ENCODE measurements at places on chromosomes 5 and 9. TPM values are rescaled to one million over a fixed set of nuclear protein-coding genes. Genes with fewer than 3 reads are reported as not detected.

GRCh38 chr5:72785801-72786200, 30.7 kb upstream of the TNPO1 start:
- H3K27me3 ChIP-seq: no peaks in the 10 kb centered on the region
- no peaks in the 10 kb centered on the region for H3K4me1 ChIP-seq
- no peak for DNase-seq
- no peaks in the 10 kb centered on the region for H3K36me3 ChIP-seq

GRCh38 chr9:212297-212696, 2.4 kb upstream of the DOCK8 start:
- H3K4me3 ChIP-seq: no peak overlapping the region
- no peak overlapping the region for H3K27ac ChIP-seq
- H3K36me3 ChIP-seq: no peaks in the 10 kb centered on the region
- H3K4me1 ChIP-seq: peaks cover 3% of the 10 kb centered on the region
- H3K27me3 ChIP-seq: peaks cover 29% of the 10 kb centered on the region
- no peak for DNase-seq

GRCh38 chr5:157598350-157598936, 22.9 kb upstream of the ADAM19 start:
- no peak overlapping the region for H3K4me3 ChIP-seq
- H3K36me3 ChIP-seq: no peaks in the 10 kb centered on the region
- H3K4me1 ChIP-seq: peaks cover 28% of the 10 kb centered on the region
- H3K27me3 ChIP-seq: no peaks in the 10 kb centered on the region
- no peak for DNase-seq
- no peak overlapping the region for H3K27ac ChIP-seq

PCDHA2 gene
- not detected for total RNA-seq

DNA sequence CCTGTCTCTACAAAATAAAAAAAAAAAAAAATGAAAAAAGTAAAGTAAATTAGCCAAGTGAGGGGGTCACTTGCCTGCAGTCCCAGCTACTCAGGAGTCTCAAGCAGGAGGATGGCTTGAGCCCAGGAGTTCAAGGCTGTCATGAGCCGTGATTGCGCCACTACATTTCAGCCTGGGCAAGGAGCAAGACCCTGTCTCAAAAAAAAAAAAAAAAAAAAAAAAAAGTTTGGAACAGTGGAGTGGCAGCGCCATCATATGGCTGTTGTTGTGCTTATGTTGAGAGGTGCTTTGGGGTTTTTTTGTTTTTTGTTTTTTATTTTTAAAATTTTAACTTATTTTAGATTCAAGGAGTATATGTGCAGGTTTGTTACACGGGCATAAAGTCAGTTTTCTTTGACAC, 3.6 kb downstream of the BRIX1 start:
- DNase-seq: no peak
- peaks cover 31% of the 10 kb centered on the region for H3K4me1 ChIP-seq
- H3K27me3 ChIP-seq: no peaks in the 10 kb centered on the region
- peaks cover 22% of the 10 kb centered on the region for H3K36me3 ChIP-seq
- no peak overlapping the region for H3K4me3 ChIP-seq
- no peak overlapping the region for H3K27ac ChIP-seq

GRCh38 chr5:137497396-137498290, 1.5 kb downstream of the SPOCK1 start:
- no peaks in the 10 kb centered on the region for H3K36me3 ChIP-seq
- peaks cover 6% of the 10 kb centered on the region for H3K27me3 ChIP-seq
- peak; percentile 30 for DNase-seq

- DNase-seq: no peak
- no peaks in the 10 kb centered on the region for H3K4me1 ChIP-seq
- no peak overlapping the region for H3K27ac ChIP-seq
- H3K27me3 ChIP-seq: no peaks in the 10 kb centered on the region
- no peaks in the 10 kb centered on the region for H3K36me3 ChIP-seq
- H3K4me3 ChIP-seq: no peak overlapping the region
These were observed 170.2 kb downstream of the RANBP17 start for GRCh38 chr5:171031977-171032376.

DNA sequence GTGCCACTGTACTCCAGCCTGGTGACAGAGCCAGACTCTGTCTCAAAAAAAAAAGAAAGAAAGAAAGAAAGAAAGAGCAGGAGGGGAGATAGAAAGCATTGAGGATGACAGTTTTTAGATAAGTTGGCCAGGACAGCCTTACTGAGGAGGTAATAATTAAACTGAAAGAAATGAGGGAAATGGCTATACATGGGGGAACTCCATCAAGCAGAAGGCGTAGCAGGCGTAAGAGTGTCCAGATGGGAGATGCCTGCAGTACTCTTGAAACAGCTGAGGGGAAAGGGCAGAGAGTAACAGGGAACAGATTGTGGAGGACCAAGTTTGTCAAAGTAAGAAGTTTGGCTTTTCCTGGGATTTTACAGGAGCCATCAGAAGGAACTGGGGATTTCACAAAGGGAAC, 57.5 kb downstream of the HMGCS1 start:
- H3K27me3 ChIP-seq: peaks cover 5% of the 10 kb centered on the region
- no peak overlapping the region for H3K27ac ChIP-seq
- H3K4me3 ChIP-seq: no peak overlapping the region
- DNase-seq: no peak
- no peaks in the 10 kb centered on the region for H3K4me1 ChIP-seq

- H3K36me3 ChIP-seq: no peaks in the 10 kb centered on the region
- DNase-seq: no peak
- no peak overlapping the region for H3K4me3 ChIP-seq
These were observed 47.0 kb upstream of the HOMER1 start for GRCh38 chr5:79560771-79561524.

DNA sequence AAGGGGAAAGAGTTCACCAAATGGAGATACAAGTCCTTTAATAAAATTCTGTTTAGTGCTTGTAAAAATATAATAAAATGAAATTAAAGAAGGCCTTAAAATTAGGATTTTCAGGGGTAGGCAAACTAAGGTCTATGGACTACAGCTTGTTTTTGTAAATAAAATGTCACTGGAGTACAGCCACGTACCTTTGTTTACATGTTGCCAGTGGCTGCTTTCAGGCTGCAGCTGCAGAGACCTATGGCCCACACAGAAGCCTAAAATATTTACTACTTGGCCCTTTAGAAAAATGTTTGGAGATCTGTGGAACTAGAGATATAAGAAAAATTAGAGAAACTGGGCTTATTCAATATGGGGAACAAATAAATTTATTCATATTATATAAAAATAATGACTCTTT, 122.8 kb downstream of the RPS23 start:
- no peak overlapping the region for H3K4me3 ChIP-seq
- no peak overlapping the region for H3K27ac ChIP-seq
- no peaks in the 10 kb centered on the region for H3K4me1 ChIP-seq
- H3K36me3 ChIP-seq: no peaks in the 10 kb centered on the region
- DNase-seq: no peak

DNA sequence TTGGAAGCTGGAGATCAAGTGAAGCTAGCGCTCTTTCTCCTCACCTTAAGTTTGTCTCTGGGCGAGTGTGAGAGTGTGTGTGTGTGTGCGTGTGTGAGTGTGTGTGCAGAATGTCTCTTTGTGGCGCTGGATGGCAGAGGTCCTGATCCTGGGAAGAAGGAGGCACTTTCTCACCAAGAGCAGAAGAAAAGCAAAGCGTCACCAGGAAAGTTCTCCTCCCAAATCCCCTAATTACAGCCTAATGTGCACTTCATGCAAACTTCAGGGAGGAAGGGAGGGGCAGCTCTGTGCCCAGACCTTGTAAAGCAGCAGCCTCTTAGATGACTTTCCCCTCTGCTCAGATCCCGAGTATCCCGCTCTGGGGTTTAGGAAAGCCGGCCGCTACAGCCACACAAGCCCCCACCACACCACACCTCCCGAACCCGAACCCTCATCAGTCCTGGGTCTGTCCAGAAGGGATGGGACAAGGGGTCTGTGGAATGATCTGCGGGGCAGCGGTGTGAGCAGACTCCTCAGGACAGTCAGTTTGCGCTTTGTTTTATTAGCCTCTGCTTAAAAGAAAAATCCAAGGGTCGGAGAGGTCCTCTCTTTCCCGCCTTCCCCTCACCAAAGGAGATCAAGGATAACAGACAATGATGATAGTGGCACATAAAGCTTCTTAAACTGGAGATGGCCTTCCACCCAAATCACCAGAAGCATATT, at the start of gene HAPLN1:
Gene HAPLN1, minus strand, starts transcription at position 20 of the 702 bp plus-strand sequence. CDS start 47,332 bp downstream, outside the sequence.
- H3K27ac ChIP-seq: no peak within 1 kb of the TSS
- H3K27me3 ChIP-seq: peaks cover 4% of the 10 kb centered on the region
- no peaks in the 10 kb centered on the region for H3K36me3 ChIP-seq
- no peak for DNase-seq

GRCh38 chr5:177446200-177447065, at the start of gene PRR7:
PRR7 (plus strand) TSS chr5:177446814; CDS start chr5:177455068, 8,254 bp downstream.
- peaks cover 14% of the 10 kb centered on the region for H3K4me1 ChIP-seq
- DNase-seq: peak; percentile 56
- no peaks in the 10 kb centered on the region for H3K27me3 ChIP-seq
- no peak within 1 kb of the TSS for H3K27ac ChIP-seq
